ENCODE measurements at places on chromosomes 3 and 15.

DNA sequence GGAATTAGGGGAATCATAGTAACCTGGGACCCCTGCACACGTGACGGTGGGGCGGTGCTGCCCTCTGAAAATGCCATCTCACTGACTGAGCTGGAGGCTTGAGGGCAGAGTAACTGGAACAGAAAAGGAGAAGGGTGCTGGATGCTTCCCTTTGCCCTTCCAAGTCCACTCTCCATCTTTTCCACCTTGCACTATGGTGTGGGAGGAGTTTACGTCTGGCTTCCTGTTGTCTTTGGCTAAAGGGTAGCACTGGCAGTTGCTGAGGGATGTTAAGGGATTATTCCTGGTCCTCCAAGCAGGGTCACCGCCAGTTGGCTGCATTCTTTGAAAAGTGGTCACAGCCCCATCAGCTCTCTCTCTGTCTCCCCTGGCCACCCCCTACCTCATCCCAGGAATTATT, 129.4 kb upstream of the SNTN start:
- no peak for DNase-seq

DNA sequence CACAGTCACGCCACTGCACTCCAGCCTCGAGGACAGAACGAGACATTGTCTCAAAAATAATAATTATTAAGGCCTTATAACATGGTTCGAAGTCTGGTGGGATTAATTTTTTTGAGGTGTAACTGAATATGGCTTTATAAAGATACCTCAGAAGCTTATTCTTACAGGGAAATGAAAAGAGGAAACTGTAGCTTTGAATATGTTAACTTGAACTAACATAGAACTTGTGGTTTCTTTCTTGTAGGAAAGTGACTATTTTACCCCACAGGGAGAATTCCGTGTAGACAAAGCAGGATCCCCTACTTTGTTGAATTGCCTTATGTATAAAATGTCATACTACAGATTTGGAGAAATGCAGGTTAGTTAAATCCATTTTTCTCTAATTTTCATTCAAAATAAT, 96.3 kb downstream of the STT3B start:
- peak; percentile 34 for DNase-seq

GRCh38 chr15:97947465-97948260, 12.8 kb upstream of the ARRDC4 start:
- DNase-seq: peak; percentile 52

GRCh38 chr3:160331127-160331937, 67.7 kb downstream of the IFT80 start:
- no peak for DNase-seq

- peak; percentile 7 for DNase-seq
Measured at GRCh38 chr3:41274944-41275668, 75.8 kb downstream of the CTNNB1 start.

Measured in suppressor macrophage treated with lipopolysaccharide for 1 hour (primary cell).